Testis (tissue), 5 donors: ENCODE measurements at places on chromosomes 12 and 14.

GRCh38 chr12:52428121-52428520, 6.0 kb downstream of the KRT75 start:
- DNase-seq = no peak

GRCh38 chr14:98008381-98009113, 1211.4 kb downstream of the VRK1 start:
- DNase-seq = no peak

DNA sequence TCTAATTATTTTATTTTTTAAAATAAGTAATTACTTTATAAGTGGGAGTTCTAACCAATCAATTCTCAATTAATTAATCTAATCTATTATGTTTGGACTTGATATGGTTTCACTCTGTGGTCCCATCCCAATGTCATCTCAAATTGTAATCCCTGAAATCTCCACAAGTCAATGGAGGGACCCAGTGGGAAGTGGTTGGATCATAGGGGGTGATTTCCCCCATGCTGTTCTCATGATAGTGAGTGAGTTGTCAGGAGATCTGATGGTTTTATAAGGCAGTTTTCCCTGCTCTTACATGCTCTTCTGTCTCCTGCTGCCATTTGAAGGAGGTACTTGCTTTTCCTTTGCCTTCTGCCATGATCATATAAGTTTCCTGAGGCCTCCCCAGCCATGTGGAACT, 836.1 kb downstream of the GALC start:
- DNase-seq = no peak

- no peak for DNase-seq
Observed at GRCh38 chr12:40015345-40015744, 90.5 kb downstream of the SLC2A13 start.

- DNase-seq = no peak
Observed at GRCh38 chr12:10851243-10851858, 2.1 kb upstream of the PRR4 start.

DNA sequence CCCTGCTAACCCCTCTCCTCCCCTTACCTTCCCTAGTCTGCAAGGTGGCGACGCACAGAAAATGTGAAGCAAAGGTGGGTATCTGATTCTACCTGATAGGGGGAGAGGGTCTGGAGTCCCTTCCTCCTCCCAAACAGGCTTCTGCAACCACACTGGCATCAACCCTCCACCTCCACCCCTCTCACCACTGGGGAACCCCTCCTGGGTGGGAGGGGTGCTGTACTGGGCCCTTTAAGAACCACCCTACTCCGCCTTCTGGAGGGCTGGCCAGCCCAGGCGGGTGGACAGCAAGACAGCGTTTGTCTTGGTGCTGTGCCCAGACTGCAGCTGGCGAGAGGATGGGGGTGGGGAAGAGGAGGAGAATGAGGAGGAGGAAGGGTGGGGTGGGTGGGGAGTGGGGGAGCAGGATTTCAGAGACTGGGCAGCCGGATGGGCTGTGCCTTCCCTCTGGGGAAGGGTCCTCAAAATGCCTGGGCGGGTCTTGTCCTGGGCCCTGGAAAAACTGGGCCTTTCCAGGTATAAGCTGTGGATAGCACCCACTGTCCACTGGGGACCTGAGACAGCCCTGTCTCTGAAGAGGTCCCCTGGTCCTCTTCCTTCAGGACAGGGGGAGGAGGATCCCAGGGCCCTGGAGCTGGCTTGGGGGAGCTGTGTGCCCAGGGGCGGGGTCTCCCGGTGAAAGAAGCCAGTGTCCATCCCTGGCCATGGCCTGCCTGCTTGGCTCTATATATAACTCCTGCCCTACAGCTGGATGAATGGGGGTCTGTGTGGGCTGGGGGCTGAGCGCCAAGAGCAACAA, 2.8 kb downstream of the TNS2 start:
- DNase-seq = peak; percentile 93

- no peak for DNase-seq
Observed at GRCh38 chr14:36931791-36932190, 240.6 kb downstream of the SLC25A21 start.

GRCh38 chr12:5456030-5456429, 24.1 kb downstream of the NTF3 start:
- DNase-seq = no peak

- DNase-seq = no peak
Observed at GRCh38 chr12:64082866-64083268, 139.2 kb downstream of the KICS2 start.

- DNase-seq = no peak
Observed at GRCh38 chr12:54024127-54024526, 4.1 kb upstream of the HOXC6 start.

GRCh38 chr12:125852116-125852515, 786.9 kb downstream of the AACS start:
- DNase-seq = no peak

DNA sequence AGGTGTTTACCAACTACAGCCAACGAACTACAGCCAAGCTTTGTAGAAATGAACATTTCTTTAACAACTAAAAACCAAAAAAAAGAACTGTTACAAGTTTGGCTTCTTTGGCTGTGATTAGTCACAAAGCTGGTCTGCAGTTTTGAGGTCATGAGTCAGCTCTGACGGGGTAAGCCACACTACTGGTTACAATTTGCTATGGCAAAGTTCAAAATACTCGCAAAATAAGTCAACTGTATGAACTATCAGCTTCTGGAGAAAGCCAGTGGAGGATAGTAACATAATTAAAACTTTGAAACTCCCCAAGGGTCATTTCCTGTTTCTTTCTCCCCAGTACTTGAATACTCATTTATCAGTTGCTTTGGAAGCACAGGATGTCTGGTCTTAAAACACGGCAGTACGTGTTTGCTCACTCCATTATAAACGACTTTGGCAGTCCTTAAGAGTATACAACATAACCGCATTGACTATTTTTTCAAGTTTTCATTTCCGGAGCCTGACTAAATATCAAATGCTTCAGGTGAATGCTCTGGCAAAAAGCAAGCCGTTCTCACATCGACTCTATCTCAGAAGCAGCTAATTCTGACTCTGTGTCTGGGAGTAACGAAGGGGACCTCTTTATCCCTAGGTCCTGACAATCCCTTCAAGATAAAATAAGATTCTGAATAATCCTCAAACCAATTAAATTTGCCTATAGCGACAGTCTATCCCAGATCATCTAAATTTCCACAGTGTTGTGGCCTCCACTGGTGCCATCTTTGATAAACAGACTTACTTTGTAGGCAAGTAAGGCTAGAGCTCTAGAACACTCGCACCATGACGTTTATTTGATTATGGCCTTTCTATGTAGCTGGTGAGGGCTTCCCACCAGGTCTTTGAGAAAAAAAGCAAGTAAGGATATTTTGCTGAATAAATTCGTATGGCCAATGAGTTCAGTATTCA, 10.6 kb downstream of the PHLDA1 start:
- no peak for DNase-seq

DNA sequence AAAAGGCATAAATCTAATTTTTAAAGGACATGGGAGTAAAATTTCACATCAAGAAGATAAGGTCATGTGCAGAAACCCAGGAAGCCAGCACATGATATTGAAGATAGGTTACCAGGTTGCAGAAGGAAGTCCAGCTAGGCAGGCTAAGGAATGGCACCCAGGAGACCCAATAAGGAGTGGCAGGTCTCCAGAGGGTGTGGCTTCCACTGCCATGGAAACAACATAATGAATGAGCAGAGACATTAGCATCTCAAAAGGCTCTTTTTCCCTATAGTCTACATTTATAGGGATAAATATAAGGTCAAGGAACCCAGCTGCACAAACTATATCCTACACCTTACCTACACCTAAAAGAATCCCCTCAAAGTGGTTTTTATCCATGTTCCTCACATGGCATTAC, 275.9 kb downstream of the RPS29 start:
- no peak for DNase-seq

DNA sequence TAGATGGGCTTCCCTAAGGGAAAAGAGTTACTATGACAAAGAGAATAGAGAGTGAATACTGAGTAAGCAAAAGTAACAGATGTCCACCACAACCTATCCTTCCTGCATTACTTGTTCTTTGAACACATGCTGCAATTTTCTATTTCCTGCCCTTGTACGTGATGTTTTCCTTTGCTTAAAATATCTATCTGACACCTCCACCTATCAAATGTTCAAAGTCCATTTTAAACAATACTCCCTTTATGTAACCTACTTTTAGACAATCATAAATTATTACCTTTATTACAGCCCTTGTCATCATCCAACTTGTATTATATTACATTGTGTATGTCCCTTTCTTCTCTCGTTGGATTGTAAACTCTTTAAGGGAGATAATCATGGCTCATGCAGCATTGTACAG, 147.2 kb upstream of the DYRK2 start:
- DNase-seq = no peak

DNA sequence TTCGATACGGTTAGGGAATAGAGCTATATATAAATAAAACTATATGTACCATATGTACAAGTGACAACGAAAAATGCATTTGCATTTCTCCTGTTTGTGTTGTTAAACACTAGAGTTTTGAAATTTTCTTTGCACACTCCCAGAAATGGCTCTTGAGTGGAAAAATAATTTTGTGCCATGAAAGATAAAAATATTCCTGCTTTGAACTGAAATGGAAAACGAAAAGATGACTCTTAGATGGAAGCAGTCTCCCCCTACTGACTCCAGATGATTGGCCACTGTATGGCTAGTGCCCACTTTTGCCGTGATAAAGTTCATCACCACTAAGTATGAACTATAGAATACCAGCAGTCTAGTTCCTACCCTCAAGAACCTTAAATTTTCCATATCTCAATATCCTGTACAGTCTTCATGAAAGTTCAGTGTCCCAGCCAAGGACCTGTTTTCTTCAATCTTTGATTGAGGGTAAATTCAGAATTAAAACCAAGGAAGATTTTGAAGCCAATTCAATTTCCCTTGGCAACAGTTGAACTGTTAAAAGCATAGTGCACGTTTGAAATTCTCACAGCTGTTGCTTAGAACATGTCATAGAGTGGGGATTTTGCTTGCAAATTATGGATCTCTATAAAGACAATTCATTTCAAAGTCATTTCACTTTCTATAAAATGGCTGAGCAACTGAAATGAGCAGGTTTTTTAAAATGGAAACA, 1.6 kb upstream of the PPP2R5E start:
- no peak for DNase-seq

GRCh38 chr12:124639122-124639806, 71.9 kb upstream of the NCOR2 start:
- no peak for DNase-seq

DNA sequence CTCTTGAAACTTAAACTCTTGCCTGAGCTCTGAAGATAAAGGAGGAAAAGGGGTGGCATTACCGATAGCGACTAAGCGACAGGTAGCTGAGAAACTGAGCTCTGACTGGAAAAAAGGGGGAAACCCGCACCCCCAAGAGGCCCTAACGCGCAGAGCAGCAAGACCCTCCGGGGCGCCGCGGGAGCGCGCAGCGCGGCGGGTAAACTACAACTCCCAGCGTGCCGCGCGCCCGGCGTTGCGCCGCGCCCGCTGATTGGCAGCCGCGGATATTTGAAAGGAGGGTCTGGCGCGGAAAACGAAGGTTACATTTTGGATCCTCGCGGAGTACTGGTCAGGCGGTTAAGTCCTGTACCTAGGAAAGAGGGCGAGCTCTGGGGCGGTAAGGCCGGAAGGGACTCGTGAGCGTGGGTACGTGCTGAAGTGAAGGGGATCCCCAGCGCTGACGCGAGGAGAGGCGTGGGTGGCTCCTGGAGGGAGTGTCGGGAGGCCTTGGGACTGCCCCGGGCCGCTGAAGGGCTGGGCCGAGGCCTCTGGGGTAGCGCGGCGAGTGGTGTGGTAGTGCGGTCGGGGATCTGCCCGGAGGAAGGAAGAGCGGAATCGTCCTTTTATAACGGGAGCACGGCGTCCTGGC, at the start of gene ESPL1:
ESPL1 (plus strand) TSS at position 301 of the 631 bp plus-strand sequence. CDS start 468 bp downstream, outside the sequence.
- peak; percentile 84 for DNase-seq

DNA sequence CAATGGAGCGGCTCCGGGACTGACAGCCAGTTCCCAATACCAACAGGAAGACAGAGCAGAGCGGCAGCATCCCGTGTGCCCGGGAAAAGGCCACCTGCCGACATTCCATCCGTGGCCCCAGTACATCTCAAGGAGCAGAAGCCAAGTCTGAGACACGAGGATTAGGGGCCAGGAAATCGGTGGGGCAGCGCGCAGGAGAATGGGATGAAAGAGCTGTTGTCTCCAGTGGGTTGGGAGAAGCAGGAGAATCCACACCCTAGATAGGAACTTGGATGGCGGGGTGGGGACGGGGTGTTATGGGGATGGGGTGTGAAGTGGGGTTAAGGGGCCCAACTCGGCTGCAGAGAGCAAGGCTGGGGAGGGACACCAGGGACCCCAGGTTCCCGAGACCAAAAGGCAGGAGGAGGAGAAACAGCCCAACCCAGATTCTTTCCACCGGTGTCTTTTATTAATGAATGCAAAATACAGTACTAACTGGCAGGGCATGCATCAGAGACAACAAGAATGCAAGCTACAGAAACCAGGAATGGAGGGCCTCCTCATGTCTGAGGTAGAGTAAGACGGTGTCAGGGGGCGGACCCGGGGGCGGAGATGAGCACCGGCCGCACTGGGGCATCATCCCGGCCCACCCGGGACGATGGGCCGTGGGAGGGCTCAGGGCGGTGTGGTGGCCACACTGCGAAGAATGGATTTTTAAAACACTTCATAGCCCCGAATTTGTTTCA, 50.3 kb downstream of the BEGAIN start:
- no peak for DNase-seq

GRCh38 chr14:19823765-19824164, 20.2 kb downstream of the OR4N2 start:
- no peak for DNase-seq

DNA sequence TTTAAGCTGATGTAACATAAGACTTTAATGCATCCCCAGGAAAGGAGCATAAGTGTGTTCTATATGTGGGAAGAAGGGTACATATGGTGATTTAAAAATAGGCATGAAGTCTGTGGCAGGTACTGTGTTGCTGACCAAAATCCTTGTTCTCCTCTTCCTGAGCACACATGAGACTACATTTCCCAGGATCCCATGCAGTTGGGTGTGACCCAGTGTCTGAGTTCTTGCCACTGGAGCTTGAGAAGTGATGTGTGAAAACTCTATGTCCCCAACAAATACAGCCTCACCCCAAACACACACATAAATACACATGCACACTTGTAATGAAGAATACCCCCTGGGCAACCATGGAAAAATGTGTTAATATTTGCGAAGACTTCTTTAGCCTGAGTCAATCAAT, 8.5 kb upstream of the SMIM10L1 start:
- no peak for DNase-seq

DNA sequence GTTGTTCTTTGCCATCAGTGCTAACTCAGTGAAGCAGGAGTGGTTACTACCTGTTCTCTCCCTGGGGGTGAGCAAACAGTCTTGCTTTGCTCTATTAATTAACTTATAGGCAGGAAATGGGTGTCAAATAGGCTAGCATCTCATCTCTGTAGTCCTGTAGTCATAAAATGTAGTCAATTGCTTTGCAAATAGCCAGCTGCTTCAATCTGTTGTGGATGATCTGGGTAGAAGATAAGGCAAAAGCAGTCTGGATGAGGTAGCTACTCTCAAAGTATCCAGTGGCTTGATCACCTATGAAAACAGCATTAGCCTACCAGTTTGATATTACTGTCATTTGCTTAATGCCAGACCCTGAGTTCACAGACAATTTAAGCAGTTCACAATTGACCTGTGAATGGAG, 369.0 kb upstream of the TMTC1 start:
- no peak for DNase-seq

- no peak for DNase-seq
Observed at GRCh38 chr12:14068961-14069360, 87.6 kb upstream of the GRIN2B start.

GRCh38 chr14:91466192-91466591, 43.9 kb downstream of the PPP4R3A start:
- no peak for DNase-seq
